Left lung (tissue), 14 donors: ENCODE measurements at places on chromosomes 12 and 14.
A peak's percentile ranks its signal among the peaks of the same experiment; 100 is the strongest.

DNA sequence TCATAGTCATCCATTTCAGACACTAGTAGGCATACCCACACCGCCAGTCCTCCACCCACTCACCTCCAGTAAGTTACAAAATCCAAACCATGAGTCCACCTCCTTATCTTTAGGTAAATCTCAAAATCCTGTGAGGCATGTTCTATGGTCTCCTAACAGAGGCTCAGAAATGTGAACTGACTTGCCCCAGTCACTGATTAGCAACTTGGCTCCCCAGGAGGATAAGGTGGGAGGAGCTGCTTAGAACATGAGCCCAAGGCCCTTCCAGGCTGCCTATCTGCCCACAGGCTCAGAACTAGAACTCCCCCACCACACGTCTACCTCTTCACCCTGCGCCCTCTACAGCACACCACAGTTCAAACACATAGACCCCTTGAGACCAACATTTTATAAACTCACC, 19.9 kb downstream of the SETD3 start:
- peaks cover 94% of the 10 kb centered on the region for H3K36me3 ChIP-seq
- H3K27me3 ChIP-seq: no peaks in the 10 kb centered on the region
- no peaks in the 10 kb centered on the region for H3K4me1 ChIP-seq
- no peak overlapping the region for H3K4me3 ChIP-seq
- H3K27ac ChIP-seq: no peak overlapping the region

DNA sequence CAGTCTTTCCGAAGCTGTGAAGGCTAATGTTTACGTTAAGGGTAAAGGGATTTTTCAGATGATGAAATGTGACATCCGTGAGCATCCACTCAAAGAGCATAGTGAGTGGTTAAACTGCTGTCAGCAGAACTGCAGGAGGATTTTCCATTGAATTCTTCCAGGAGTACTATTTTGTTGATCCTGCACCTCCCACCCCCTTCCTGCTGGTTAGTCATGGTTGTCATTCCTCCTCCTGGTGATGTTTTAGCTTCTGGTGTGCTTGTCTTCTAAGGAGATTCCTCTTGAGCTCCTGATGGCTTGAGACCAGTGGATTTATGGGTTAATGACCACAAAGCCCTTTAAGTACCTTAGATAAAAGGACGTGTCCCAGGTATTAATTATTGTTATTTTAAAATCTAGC, 2.4 kb upstream of the GPRC5D start:
- peaks cover 6% of the 10 kb centered on the region for H3K36me3 ChIP-seq
- no peak overlapping the region for H3K4me3 ChIP-seq
- H3K27me3 ChIP-seq: no peaks in the 10 kb centered on the region
- DNase-seq: no peak

DNA sequence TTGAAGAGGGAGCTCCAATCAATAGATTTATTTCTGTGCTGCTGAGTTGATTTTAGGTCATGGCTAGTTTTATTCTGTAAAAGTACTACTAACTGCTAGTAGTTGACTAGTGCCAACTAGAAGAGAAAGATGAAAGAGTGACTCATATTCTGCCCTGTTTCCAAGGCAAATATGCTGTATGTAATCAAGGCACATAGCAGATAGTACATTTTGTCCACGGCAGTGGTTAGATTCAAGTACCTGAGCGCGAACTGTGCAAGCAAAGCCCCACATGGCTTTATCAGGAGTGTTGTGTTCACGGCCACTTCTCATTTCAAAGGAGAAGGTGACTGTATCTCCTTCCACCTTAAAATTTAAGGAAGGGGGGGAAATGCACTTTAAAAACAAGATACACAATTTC, 126.8 kb downstream of the TRAFD1 start:
- DNase-seq: no peak
- no peak overlapping the region for H3K4me3 ChIP-seq
- H3K27me3 ChIP-seq: no peaks in the 10 kb centered on the region
- H3K4me1 ChIP-seq: no peaks in the 10 kb centered on the region

DNA sequence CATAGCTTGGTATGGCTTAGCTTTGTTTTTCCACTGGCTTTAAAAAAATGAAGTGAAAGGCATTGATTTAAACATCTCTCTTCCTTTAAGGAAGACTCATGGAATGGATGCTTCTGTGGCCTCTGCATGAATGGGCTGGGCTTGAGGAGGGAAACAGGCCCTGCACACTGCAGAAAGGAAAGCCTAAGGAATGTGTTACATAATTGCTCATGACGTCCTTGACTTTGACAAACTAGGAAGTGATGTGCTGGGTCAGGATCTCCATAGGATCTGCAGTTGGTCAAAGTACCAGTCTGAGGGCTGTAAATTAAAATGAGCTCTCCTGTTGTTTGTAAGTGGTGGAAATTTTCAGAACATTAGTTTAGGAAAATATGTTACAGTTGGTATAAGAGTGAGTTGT, 12.7 kb downstream of the SAMD4A start:
- no peak for DNase-seq
- H3K27me3 ChIP-seq: no peaks in the 10 kb centered on the region
- no peaks in the 10 kb centered on the region for H3K36me3 ChIP-seq
- H3K27ac ChIP-seq: no peak overlapping the region
- no peaks in the 10 kb centered on the region for H3K4me1 ChIP-seq

GRCh38 chr14:58635091-58635830, 2.5 kb upstream of the DACT1 start:
- no peak overlapping the region for H3K27ac ChIP-seq
- H3K4me1 ChIP-seq: peaks cover 26% of the 10 kb centered on the region
- no peak for DNase-seq
- H3K36me3 ChIP-seq: no peaks in the 10 kb centered on the region

- no peak for DNase-seq
- no peaks in the 10 kb centered on the region for H3K36me3 ChIP-seq
- H3K4me1 ChIP-seq: no peaks in the 10 kb centered on the region
- peaks cover 3% of the 10 kb centered on the region for H3K27me3 ChIP-seq
- no peak overlapping the region for H3K4me3 ChIP-seq
Observed at GRCh38 chr14:33728010-33728498, 222.8 kb downstream of the EGLN3 start.

DNA sequence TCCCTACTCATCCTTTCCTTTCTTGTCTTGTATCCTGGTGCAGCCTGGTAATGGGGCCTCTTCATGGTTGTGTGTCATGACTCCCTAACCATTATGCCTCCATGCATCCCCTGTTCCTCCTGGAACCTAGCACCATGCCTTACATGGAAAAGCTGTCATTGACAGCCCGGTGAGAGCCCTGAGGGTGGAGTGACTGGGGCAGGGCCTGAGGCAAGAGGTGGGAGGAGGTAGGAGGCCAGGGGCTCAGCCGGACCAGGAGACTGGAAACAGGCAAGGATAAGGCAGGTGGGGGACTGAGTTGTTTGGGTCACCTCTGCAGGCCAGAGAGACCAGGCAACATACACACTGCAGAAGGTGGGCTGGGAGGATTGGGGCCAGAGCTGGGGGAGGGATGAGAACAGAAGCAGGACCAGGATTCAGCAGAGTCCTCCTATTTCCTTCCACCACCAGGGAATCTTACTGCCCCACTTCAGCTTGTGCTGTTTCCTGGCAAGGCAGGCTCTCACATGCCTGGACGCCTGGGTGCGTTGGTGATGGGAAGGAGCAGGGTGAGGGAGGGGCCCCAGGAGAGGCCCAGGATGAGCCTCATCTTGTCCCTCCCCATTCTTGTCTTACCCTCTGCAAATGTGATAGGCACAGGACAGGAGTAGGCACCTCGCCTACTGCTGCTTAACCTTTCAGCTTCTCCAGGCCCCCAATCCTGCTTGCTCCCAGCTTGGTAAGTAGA, at the start of gene LTB4R2:
Gene LTB4R2, plus strand, starts transcription at position 603 of the 727 bp plus-strand sequence. CDS start 525 bp downstream, outside the sequence.
- no peak for DNase-seq
- H3K27ac ChIP-seq: peak within 1 kb of the TSS; percentile 95
- H3K4me3 ChIP-seq: peak within 1 kb of the TSS; percentile 59
- H3K4me1 ChIP-seq: peaks cover 73% of the 10 kb centered on the region
- peaks cover 32% of the 10 kb centered on the region for H3K36me3 ChIP-seq
- H3K27me3 ChIP-seq: no peaks in the 10 kb centered on the region

GRCh38 chr12:115306380-115306779, 622.4 kb upstream of the TBX3 start:
- no peaks in the 10 kb centered on the region for H3K36me3 ChIP-seq
- no peaks in the 10 kb centered on the region for H3K27me3 ChIP-seq
- no peak overlapping the region for H3K27ac ChIP-seq
- H3K4me3 ChIP-seq: no peak overlapping the region
- H3K4me1 ChIP-seq: no peaks in the 10 kb centered on the region

DNA sequence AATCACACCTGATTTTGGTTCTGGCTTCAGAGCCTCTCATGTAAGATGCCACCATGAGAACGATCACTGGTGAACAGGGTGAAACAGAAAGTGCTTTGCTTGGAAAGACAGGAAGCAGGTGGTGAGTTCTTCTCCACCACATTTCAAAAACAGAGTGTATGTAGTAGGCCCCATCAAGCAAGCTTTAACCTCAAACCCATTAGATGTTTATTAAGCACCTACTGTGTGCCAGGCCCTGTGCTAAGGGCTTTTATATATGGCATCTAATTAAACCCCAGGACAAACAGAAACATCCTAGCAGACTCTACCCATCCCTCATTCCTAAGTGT, 47.8 kb upstream of the MED13L start:
- DNase-seq: no peak
- peak overlapping the region; percentile 71 for H3K27ac ChIP-seq
- H3K27me3 ChIP-seq: no peaks in the 10 kb centered on the region

- no peaks in the 10 kb centered on the region for H3K27me3 ChIP-seq
- DNase-seq: no peak
- H3K4me1 ChIP-seq: peaks cover 33% of the 10 kb centered on the region
- no peak overlapping the region for H3K27ac ChIP-seq
Observed at GRCh38 chr14:98956181-98956580, 315.8 kb downstream of the BCL11B start.

DNA sequence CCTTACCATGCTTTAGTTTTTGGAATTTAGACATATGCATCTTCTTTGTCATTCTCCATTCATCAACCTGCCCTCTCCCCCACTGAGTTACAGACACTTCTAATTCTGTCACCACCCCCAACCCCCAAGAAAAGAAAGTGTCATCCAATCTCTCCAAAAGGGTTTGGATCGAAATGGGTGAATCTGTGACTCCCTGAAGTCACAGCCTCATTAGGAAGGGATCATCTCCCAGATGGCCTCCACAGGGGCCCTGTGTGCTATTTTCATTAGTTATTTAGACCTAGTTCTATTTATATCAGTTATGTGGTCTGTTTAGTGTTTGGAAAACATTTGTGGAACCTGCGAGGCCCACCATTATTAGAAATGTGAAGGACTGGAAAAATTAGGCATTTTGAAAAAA, 191.0 kb upstream of the ATP2B1 start:
- no peak overlapping the region for H3K27ac ChIP-seq
- H3K4me1 ChIP-seq: no peaks in the 10 kb centered on the region
- no peak for DNase-seq
- H3K27me3 ChIP-seq: no peaks in the 10 kb centered on the region
- H3K36me3 ChIP-seq: no peaks in the 10 kb centered on the region

- no peaks in the 10 kb centered on the region for H3K4me1 ChIP-seq
- no peak overlapping the region for H3K27ac ChIP-seq
- DNase-seq: no peak
- H3K27me3 ChIP-seq: no peaks in the 10 kb centered on the region
Observed at GRCh38 chr12:70785896-70786295, 134.6 kb downstream of the PTPRR start.

- H3K27ac ChIP-seq: peak overlapping the region; percentile 72
- no peak overlapping the region for H3K4me3 ChIP-seq
- peaks cover 11% of the 10 kb centered on the region for H3K4me1 ChIP-seq
- no peaks in the 10 kb centered on the region for H3K36me3 ChIP-seq
- no peaks in the 10 kb centered on the region for H3K27me3 ChIP-seq
Observed at GRCh38 chr12:116389990-116390389, 112.5 kb upstream of the MED13L start.

DNA sequence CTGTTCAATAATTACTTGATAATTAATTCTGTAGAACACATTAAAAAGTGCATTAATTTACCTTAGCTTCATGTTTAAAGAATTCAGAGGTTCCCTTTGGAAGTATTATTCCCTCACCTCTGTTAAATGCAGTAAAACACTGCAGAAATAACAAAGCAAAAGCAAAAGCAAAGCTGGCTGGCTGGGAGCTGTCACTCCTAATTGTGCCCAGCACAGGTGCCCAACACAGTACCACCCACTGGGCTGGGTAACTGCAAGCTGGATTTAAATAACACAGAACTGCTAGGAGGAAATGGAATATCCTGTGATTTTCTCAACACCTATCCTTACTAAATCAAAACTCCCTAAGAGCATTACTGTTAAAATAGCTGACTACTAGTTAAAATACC, 72.6 kb downstream of the SLC2A13 start:
- H3K36me3 ChIP-seq: no peaks in the 10 kb centered on the region
- peaks cover 3% of the 10 kb centered on the region for H3K4me1 ChIP-seq
- H3K27ac ChIP-seq: no peak overlapping the region
- no peak overlapping the region for H3K4me3 ChIP-seq
- DNase-seq: no peak
